ENCODE measurements at places on chromosomes 2 and 18.

- DNase-seq = no peak
These were observed 134.4 kb downstream of the CAMKMT start for GRCh38 chr2:44496130-44496529.

- DNase-seq = no peak
These were observed 78.9 kb downstream of the AFF3 start for GRCh38 chr2:100063459-100063953.

GRCh38 chr2:181818840-181819239 is 72.7 kb upstream of the ITPRID2 start:
- DNase-seq = no peak

GRCh38 chr2:239689410-239689809 is 288.6 kb upstream of the HDAC4 start:
- DNase-seq = no peak

- DNase-seq = no peak
These were observed 18.6 kb upstream of the MBP start for GRCh38 chr18:77151033-77151771.

DNA sequence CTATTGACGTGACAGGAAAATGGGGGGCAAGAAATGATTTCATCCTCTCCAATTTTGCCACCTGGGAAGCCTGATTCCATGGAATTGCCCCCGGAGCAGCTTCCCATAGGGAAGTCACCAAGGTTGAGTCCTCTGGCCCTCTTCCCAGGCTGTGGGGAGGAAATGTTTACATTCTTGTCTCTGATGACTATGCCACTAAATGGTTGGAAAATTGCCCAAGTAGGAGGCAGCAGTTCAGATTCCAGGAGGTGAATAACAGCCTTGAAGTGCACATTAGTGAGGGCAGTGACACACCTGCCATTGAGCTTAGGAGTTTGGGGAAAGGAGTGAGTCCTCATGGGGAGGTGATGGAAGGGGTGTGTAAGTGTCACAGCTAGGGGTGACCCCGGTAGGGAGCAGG is 449.2 kb upstream of the DCC start:
- DNase-seq = peak; percentile 17

GRCh38 chr2:85255456-85255812 is 72.4 kb downstream of the TGOLN2 start:
- DNase-seq = no peak

DNA sequence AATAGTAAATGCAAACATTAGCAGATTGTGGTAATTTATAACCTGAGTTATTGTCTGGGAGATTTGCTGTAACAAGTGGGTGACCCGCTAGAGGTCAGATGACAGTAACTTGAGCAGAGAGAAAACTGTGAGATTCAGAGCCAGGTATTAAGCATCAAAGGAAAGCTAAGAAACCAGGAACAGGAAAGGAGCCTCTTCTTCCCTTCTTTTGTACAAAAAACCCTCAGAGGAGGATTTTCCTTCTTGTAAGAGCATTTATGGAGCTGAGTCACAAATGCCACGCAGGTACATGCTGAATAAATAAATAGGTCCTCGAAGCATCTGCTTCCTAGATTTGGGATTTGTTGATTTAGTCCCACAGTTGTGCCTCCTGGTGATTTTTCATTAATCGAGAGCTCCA is 146.5 kb downstream of the SH3BP4 start:
- no peak for DNase-seq

- DNase-seq = peak; percentile 32
These were observed 4.2 kb upstream of the PAX8 start for GRCh38 chr2:113282747-113283533.

- DNase-seq = no peak
These were observed 124.0 kb downstream of the GULP1 start for GRCh38 chr2:188415754-188416083.

- DNase-seq = no peak
These were observed 838.7 kb downstream of the RNF144A start for GRCh38 chr2:7755879-7756278.

GRCh38 chr2:232377319-232377718 is 1.2 kb upstream of the ALPP start:
- no peak for DNase-seq

- DNase-seq = no peak
These were observed 1.1 kb downstream of the TMEM169 start for GRCh38 chr2:216082805-216083204.

GRCh38 chr18:23526501-23527063 is 23.3 kb downstream of the RMC1 start:
- no peak for DNase-seq

GRCh38 chr18:9353596-9353995 is 19.0 kb downstream of the TWSG1 start:
- no peak for DNase-seq

- DNase-seq = peak; percentile 91
These were observed 219.4 kb downstream of the MREG start for GRCh38 chr2:215793747-215794595.

DNA sequence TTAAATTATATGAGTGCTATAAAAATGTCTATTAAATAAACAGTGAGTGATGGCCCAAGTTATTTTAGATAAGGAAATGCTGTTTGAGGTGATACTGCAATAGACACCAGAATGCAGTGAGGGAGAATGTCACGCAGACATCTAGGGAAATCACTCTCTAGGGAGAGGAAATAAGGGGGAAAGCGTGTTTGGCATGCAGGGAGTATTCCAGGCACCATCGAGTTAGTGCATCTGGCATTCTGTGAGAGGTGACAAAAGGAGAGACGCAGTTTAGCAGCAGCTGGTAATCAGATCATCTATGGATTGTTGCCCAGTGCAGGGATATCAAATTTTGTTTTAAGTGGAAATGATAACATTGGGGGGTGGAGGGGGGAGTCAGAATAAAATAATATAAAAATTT is 175.4 kb upstream of the NETO1 start:
- no peak for DNase-seq

DNA sequence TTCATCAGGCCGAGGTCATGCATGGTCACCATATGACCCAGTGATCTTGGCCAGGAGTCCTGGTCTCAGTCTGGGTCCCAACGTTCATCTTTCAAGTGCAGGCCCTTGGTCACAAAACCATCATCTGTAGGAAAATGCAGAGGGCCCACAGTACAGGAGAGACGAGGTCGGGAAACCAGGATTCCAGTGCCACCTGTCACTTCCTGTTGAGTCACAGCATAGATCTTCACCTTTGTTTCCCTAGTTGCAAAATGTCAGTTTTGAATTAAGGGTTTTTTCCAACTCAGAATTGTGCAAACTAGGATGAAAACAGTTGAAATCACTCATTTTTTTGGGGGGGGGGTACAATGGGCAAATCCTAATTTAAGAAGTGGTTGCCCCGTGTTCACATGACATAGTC is 162.2 kb downstream of the INSIG2 start:
- DNase-seq = peak; percentile 56

DNA sequence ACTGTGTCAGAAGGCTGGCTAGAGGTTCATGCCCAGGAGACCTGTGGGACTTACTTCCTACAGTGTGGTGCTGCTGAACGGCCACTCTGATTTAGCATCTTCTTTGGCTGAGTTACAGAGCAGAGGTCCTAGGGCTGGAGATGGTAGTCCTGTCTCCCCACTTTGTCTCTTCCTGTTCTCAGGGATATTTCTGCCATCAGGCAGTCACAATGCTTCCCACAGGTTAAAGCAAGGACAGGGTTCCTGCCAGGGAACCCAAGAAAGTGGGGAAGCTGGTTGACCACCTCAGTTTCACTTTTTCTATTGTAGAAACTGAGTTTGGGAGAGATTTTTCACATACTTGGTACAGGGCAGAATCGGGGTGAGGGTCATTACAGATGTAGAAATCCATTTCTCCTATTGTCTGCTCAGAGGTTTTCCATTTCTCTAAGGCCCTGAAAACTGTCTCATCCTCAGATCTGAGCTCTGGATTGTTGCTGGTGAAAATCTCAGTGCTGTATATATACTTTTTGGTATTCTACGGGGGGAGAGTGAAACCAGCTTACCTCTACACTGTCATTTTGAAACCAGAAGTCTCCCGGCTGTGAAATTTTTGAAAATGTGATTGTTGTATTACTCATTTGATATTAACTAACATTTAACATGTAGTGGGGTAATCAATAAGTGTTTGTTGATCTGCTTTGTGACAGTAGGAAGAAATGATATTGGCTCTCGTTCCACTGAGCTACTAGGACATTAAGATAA is 37.0 kb upstream of the MEP1B start:
- no peak for DNase-seq

Data from ELR (cell line).